ENCODE measurements at places on chromosomes 2 and 18.
A peak's percentile ranks its signal among the peaks of the same experiment; 100 is the strongest.

- DNase-seq, result no peak
Measured at GRCh38 chr2:202818321-202818720, 53.2 kb downstream of the ICA1L start.

DNA sequence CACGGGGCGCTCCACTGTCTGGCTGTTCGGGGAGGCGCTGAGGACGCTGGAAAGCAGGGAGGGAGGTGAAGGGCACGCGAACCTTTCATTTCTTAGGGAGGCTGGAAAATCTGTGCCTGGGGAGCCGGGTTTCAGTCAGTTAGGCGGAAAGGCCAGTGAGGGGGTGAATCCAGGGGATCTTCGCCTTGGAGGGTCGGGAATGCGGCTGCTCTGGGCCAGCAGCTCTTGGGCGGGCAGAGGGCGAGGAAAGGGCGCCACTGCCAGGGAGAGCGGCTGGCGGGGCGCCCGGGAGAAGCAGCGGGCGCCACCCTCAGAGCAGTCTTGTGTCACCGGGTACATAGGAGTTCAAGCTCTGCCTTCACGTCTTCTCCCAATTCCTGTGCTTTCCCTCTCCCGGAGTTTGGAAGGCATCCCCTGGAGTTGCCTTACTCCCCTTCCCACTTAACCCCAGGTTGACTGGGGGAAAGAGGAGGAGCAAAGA lies 1.4 kb downstream of the CCDC85A start:
- DNase-seq, result no peak

DNA sequence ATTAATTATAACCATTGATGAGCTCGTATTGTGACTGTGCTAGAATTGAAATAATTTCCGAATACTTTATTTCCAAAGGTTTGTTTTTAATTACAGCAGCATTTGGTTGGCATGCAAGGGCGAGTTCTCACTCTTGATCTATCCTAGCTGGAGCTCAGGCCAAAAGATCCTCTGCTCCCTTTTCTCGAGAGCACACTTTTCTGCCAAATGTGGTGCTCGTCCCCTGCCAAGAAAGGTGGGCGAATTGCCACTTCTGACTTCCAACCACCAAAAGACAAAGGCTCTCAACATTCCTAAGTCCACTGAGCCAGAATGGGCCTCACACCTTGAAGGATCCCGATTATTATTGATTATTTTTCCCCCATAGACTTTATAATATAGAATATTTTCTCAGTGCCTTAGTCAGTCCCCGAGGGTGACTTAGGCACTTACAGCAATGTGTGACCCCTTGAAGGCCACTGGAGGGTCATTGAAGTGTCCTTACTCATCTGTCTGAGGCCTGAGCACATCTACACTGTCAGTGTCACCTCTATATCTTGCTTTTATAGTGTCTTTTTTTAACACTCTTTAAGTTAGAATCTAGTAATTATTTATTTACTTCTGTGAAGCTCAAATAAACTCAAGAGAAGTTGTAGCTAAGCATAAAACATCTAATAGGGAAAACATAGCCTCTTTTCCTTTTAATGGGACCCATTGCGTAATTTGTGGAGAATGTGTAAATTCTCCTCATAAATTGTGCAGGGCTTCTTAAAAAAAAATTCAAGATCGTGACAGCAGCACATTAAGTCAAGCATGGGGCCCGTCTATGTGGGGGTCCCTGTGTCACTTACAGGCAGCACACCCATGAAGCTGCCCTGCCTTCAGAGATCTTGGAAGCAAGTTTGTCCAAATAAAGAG lies 98.3 kb downstream of the MEIS1 start:
- DNase-seq, result no peak

GRCh38 chr18:47528343-47528742 lies 276.9 kb upstream of the SKOR2 start:
- DNase-seq, result no peak

- DNase-seq, result no peak
Measured at GRCh38 chr2:233081232-233081730, 21.1 kb downstream of the INPP5D start.

- no peak for DNase-seq
Measured at GRCh38 chr18:8300751-8301410, 308.4 kb upstream of the RAB12 start.

GRCh38 chr2:69553991-69554390 lies 89.5 kb downstream of the AAK1 start:
- no peak for DNase-seq

DNA sequence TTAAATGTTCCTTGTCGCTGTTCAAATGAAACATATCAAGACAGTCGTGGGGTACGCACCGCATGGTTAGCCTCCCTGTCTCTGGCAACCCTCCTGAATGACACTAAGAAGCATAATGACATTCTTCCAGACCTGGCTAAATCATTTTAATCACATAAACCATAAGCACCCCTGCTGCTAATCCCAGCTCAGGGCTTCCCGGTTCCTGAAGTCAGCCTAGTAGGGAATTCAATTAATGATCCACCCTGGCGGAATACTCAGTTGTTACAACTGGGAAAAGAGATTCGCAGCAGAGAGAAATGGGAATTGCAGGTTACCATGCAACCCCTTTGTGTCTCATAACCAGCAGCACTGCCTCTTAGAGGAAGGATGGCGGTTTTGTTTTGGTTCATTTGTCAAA lies 200.8 kb upstream of the AGAP1 start:
- no peak for DNase-seq

DNA sequence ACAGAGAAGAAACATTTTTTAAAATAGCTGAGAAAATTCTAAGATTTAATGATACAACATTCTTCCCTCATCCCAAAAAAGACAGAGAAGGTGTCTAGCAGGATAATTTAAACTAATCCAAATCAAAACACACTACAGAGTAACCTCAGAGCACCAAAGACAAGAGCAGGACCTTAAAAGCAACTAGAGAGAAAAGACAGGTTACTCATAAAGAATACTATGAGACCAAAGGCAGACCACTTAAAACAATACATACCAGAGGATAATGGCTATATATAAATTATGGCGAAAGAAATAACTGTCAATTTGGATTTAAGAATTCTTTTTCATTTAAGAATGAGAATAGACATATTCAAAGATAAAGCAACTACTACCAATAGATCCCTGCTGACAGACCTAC lies 40.0 kb downstream of the HDLBP start:
- no peak for DNase-seq

DNA sequence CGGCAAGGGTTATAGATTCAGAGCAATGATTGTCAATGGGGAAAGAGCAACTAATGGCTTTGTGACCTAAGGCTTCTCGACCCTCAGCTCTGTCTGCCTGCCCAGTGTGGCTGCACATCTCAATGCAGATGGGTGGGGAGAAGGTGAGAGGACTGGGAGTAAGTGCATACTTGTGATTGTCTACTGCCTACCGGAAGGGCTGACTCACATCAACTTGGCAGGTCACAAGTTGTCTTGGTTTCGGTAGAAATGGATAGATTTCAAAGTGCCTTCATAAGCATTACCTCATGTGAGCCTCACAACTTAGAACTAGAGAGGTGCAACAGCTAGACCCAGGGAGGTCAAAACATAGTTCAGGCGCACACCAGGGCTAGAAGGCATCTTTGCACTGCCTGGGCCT lies 29.4 kb downstream of the STAT1 start:
- no peak for DNase-seq

DNA sequence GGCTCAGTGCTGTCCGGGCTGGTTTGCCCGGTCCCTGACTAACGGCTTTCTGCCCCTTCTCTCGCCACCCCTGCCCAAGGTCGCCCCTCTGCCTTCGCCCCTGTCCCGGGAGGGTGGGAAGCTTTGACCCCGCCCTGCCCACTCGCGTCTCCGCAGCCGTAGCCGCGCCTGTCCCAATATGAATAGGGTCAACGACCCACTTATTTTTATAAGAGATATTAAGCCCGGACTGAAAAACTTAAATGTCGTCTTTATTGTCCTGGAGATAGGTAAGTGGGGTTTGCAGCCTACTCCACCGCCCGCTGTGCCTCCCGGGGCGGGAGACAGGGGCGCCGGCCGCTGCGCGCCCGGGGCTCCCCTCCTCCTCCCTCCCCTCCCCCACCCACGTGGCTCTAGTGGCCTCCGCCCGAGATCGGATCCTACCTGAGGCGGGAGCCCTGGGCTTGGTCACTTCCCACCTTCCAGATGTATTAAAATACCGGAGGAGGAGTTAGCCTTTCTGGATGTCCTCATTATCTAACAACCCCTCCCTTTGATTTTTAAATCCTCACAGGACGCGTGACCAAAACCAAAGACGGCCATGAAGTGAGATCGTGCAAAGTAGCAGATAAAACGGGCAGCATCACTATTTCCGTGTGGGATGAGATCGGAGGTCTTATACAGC lies 633 bp downstream of the NABP1 start:
- peak; percentile 46 for DNase-seq

GRCh38 chr2:71735676-71736075 lies 282.3 kb downstream of the DYSF start:
- no peak for DNase-seq

DNA sequence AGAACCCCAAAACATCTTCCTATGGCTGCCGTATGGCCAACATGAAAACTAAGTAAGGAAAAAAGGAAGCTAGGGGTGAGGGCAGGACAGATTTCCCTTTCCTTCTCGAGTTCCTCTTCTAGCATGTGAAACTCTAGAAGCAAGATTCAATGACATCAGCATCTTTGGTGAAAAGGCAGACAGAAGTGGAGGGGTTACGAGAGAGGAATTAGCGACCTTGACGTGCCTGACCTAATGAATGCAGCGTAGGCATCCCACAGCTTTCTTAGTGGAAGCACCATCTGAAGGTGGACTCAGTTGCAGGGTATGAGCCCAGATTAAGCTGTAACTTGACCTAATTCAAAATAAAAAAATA lies 47.9 kb upstream of the PELI1 start:
- no peak for DNase-seq

DNA sequence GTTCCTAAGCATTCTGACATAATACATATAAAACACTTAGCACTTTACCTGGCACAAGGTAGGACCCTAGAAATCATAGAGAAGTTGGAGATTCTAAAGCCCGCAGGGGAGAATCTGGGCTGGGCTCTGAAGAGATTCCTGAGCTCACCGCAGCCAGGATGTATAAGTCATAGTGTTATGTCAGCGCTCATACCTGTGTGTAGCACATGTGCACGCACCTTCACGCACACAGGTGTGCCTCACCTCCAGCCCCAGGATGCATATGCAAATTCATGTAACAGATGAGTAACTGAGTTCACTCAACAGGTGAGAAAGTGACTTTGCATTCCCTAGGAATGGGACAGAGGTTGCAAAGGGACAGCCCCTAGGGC lies 7.9 kb upstream of the SDC1 start:
- no peak for DNase-seq

DNA sequence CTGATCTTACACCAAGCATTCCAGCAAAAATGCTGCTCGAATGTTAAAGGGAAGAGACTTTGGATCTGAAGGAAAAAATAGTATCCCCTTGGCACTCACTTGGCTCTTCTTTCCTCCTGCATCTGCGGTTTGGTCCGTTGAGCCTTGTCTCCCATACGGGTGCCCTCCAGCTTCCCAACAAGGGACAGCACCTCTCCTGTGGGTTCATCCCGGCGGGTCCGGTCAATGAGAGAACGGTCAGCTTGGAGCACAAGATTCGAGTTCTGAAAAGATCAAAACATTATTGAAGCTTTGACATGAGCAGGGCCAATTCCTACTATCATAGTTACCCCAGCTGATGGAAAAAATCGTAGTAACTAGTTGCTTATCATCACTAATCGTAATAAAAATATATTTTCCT lies 740 bp downstream of the SNRNP200 start:
- no peak for DNase-seq

- DNase-seq, result no peak
Measured at GRCh38 chr2:105804266-105804665, 59.6 kb downstream of the NCK2 start.

DNA sequence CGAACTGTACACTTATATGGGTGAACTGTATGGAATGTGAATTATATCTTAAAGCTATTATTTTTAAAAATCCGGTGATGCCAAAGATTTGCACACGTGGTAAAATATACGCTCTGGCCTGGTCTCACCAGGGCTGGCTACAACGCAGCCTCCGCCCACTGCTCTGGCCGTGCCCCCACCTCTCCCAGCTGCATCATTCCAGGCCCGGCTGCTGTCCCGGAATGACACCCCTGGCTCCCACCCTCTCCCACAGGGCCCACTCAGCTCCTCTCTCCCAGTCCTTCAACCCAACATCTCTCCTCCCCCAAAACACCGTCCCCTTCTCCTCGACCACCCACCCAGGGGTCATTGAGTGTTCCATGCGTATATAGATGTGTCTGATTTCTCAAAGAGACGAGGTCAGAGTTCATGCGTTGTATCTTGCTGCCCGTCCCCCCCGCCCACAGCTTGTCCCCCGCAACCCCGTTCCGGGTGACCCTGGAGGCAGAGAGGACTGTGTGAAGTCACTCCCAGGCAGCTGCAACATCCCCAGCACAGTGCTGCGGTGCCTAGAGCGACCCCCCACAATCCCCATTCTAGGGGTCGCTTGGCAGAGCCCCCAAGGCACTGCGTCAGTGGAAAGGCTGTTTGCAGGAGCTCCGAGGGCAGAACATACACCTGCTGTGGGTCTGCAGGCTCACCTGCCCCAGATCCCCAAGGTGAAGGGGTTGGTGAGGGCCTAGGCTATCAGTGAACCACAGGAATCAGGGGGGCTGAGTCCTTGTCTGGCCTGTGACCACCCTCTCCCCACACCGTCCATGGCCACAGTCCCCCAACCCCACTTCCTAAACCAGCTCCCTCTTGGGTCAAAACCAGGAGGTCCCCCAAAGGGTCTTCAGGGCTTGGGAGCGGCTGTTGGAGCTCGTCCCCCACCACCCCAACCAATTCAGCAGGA lies 13.3 kb downstream of the DNMT3A start:
- DNase-seq, result no peak

GRCh38 chr2:197704434-197705120 lies 592 bp upstream of the MARS2 start:
- no peak for DNase-seq

DNA sequence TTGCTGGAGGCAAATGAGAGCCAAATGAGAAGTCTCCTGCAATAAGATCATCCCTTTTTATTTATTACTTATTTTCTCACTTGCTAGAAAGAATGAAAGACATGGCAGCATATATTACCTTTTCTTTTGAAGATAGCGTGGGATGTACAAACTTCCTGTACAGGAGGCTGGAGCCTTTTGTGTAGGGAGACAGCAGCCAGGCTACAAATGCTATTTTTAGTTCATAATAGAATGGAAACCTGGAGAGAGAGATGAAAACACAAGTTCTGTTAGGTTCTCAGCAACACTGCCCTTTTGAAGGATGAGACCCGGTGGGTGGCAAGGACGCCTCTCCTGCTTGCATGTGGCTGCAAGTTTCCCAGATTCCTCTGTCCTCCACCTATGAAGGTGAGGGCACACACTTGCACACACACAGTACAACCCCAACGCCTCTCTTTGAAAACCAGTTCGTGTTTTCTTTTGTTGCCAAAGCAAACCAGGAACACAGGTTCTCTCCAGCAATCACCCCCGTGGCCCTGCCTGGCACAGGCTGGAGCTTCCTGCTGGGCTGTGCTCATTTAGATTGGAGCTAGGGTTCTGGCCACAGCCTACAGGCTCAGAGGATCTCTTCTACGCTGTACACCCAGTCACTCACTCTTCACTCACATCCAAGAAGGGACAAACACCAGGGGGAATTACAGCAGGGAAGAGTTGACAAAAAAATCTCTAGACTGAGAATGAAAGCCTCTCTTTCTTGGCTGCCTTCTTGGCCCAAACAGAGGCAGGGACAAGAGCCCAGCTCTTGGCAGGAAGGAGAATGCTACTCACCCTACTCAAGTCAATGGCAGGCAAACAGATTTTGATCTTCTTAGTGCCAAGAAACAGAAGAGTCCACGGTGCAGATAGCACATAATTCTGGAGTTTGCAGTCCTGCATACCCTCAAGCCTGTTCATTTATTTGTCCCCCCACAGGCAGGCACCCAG lies 55.6 kb downstream of the MRPL35 start:
- DNase-seq, result no peak

- no peak for DNase-seq
Measured at GRCh38 chr2:169961911-169962310, 134.7 kb downstream of the UBR3 start.

- no peak for DNase-seq
Measured at GRCh38 chr2:75336451-75336850, 137.1 kb upstream of the TACR1 start.
